Gastroesophageal sphincter (tissue), 4 donors: ENCODE measurements at places on chromosomes 4 and X.

DNA sequence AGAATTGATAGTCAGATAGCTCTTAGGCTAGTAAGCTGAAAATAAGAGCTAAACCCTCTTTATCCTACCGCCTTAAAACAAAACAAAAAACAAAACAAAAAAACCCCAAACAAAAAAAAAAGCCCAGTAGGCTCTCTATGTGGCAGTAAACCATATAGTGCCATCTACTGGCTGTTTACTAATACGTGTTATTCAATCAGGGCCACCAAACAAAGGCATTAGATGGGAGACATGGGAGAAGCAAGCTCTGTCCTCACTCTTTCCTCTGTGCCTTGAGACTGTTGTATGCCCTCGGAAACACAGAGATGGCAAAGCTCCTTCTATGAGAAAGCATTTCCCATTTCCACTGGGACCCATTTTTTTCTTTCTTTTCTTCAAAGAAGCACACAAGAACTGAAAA lies 148.8 kb upstream of the MID1 start:
- ATAC-seq, result no peak

DNA sequence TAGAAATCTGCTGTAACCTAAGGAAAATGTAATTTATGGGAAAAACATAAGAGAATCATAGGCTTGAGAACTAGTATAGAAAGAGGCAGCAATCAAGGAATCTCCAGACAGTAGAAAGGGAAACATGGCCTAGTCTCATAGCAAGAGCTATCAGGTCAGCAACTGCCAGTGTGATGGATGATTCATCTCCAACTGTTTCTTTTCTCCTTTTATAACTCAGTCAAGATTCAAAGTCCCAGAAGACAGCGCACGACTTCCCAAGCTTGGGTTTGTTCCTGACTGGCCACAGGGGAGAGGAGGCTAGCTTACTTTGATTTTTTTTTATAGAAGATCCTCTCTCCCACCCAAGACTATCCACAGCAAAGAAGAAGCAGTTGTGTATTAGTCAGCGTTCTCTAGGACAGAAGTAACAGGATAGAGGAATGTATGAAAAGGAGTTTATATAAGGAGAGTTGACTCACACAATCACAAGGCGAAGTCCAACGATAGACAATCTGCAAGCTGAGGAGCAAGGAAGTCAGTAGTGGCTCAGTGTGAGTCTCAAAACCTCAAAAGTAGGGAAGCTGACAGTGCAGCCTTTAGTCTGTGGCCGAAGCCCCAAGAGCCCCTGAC lies 181.5 kb downstream of the GC start:
- ATAC-seq, result no peak

DNA sequence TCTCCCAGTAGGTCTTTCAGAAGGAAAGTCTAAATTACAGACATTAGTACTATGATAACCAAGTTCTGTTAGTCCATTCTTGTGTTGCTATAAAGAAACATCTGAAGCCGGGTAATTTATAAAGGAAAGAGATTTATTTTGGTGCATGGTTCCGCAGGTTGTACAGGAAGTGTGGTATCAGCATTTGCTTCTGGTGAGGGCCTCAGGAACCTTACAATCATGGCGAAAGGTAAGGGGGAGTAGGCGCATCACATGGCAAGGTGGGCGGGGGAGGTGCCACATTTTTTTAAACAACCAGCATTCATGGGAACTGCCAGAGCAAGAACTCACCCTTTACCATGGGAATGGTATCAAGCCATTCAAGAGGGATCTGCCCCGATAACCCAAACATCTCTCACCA lies 26.2 kb upstream of the USP46 start:
- ATAC-seq, result no peak

- ATAC-seq, result no peak
Observed at GRCh38 chr4:47340914-47341313, 122.6 kb downstream of the COMMD8 start.

- no peak for ATAC-seq
Observed at GRCh38 chrX:102892103-102892502, 45.0 kb upstream of the RAB40AL start.
